ENCODE measurements at places on chromosomes 6 and 20. TPM values are rescaled to one million over a fixed set of nuclear protein-coding genes. Genes with fewer than 3 reads are reported as not detected.

The BTN1A1 gene
- not detected for polyA plus RNA-seq

DNA sequence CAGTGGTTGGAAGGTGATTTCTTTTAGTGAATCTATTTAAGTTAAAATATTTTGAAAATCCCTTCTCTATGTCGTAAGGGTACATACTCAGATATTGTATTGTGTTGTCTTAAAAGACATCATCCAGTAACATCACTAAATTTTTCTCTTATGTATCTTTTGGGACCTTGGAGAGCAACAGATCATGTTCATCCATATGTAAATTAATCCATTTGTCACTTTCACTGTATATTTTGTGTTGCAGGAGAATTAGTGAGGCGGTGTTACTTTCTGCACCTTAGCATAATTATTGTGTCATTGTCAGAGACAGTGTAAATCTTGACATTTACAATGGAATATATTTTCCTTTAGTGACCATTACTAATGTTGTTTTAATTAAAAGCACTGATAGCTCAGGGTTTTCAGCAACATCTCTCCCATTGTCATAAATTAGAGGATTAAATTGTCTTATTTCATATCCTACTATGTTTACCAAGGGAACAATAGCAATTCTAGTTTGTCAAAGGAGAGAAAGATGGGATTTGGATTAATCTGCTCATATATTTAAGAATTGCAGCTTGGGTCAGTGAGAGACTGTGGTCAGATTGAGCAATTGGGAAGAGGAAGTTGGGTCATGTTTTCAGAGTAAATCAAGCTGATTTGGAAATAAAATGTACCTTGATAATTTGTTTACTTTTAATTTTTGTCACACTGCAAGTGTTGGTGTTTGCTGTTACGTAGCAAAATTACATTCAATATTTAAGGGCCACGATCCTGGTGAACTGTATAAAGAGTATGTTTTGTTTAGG, 22.7 kb downstream of the DOK5 start:
- no peak for DNase-seq

GRCh38 chr20:34970193-34970840, 14.6 kb downstream of the MYH7B start:
- no peak for DNase-seq

The TEAD3 gene
- polyA plus RNA-seq: 0.16 TPM

DNA sequence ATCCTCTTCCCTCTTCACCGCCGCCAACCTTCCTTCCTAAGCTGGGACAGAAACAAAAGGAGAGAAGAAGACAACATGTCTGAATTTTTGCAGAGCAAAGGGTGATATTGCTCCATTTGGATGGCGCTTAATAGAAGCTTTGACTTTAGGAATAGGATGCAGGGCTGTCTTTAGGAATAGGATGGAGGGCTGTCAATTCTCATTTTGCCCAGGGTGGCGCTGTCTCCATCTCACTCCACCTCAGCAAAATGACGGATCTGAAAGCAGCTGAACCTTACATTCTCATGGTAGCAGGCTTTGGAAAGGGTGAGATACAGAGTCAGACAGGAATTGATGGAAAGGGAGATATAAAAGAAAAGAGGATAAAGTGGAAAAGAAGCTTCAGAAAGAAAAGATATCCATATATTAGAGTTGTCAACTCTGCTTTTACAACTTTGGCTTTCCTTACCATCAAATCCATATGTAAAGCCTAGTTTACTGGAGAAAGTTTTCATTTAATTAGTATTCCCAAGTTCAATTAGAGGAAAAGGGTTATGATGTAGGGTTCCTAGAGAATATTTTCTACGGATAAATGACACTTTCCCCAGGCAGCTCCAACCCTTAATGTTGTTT, 2.4 kb downstream of the MTCL3 start:
- DNase-seq: no peak

- DNase-seq: no peak
Measured at GRCh38 chr6:70847106-70848084, 109.5 kb downstream of the B3GAT2 start.

The CLVS2 gene
- not detected for polyA plus RNA-seq

Measured in naive thymus-derived CD8-positive, alpha-beta T cell (primary cell).